ENCODE measurements at places on chromosomes 5 and 9.
A peak's percentile ranks its signal among the peaks of the same experiment; 100 is the strongest.

DNA sequence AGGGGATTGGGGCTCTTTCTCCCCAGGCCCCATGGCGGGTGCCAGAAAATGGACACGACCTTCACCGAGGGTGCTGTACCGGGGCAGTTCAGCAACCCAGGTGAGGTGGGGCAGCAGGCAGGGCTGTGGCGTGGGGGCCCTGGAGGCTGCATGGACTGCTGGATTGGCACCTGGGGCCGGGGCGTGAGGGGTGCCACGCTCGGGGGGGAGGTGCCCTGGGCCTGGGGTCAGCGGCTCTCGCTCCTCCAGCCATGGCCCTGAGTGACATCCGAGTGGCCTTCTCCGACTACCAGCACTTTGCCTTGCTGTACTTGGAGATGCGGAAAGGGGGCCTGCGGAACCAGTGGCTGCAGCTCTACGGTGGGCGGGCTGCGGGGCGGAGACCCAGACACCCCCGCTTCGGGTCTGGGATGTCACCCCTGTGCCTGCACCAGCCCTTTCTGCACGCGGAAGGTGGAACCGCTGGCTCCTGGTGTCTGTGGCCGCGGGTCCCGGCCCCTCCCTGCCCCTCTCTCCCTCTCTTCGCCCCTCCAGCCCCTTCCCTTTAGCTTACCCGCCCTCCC, 1.8 kb downstream of the LCNL1 start:
- DNase-seq: no peak

DNA sequence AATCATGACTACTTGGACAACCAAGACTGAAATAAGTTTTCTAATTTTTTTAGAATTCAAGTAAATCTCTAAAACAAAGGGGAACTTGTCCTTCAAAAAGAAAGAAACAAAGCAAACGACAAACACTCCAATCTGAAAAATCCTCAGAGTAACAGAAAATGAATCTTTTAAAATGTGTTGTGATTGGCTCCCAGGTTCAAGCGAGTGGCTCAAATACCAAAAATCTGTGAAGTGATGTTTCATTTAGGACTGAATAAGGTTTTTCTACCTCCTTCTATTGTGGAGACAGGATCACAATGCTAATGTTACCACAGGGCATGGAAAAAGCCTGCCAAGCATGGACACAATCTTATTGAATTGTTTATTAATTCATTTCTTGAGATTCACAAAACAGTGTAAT, 415.7 kb downstream of the RAB3C start:
- no peak for DNase-seq

GRCh38 chr9:20403346-20403745, 219.0 kb downstream of the MLLT3 start:
- DNase-seq: no peak

- DNase-seq: no peak
Measured at GRCh38 chr5:155954701-155955445, 372.1 kb upstream of the SGCD start.

GRCh38 chr9:70802206-70802605, 319.2 kb downstream of the TRPM3 start:
- no peak for DNase-seq

- no peak for DNase-seq
Measured at GRCh38 chr9:110509792-110510191, 69.7 kb downstream of the SVEP1 start.

DNA sequence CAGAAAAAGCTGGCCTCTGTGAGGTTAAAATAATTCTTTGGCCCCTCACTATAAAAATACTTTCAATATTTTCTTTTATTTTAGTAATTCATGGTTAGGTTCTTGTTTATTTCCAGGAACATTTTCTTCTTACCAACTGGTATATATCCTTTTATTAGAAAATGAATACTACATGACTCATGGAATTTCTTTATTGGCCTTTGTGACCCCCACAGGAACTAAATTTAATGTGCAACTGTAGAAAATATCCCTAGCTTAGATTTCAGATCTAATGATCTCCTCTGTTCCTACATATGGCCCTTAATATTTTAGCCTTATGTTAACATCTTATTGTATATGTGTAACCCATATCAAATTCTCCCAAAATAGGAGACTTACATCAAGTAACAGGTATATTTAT, 429.9 kb downstream of the NR2F1-AS1 start:
- DNase-seq: no peak

DNA sequence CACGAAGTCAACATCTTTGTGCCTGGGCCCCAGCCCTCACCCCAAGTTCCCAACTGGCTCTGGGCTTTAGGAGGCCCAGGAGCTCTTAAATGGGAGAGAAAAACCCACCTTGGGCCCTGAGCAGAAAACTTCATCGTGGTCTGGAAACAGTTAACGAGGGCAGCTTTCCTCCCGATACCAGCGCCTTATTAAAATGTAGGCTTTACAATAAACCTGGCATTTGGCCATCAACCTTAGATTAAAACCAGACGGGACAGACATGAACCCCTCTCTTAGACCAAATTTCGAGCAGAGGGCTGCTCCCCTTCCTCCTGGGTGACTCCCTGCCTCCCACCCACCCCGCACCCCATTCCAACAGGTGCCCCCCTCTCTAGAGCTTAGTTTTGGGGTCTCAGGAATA, 39.4 kb downstream of the PRRX2 start:
- no peak for DNase-seq

DNA sequence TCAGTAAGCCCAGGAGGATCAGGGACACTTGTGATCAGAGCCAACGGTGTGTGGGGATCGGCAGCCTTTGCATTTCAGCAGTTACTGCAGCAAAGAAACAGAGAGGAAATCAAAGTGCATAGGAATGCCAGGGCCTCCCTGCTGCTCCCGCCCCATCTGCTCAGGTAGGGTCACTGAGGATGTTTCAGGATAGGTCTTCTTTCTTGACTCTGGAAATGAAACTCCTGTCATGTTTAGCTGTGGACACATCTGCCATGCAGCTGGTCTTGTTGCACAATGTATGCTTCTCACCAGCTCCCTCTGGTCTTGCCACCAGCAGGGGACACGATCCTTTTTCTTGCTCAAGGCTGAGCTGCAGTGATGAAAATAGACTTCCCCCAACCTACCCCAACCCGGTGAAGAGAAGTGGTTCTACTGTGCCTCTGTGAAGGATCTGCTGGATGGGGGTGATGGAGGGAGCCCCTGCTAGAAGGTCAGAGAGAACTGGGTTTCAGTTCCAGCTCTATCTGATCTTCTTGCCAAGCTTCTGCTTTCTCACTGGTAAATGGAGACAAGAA, 185.2 kb upstream of the KLF4 start:
- DNase-seq: no peak

DNA sequence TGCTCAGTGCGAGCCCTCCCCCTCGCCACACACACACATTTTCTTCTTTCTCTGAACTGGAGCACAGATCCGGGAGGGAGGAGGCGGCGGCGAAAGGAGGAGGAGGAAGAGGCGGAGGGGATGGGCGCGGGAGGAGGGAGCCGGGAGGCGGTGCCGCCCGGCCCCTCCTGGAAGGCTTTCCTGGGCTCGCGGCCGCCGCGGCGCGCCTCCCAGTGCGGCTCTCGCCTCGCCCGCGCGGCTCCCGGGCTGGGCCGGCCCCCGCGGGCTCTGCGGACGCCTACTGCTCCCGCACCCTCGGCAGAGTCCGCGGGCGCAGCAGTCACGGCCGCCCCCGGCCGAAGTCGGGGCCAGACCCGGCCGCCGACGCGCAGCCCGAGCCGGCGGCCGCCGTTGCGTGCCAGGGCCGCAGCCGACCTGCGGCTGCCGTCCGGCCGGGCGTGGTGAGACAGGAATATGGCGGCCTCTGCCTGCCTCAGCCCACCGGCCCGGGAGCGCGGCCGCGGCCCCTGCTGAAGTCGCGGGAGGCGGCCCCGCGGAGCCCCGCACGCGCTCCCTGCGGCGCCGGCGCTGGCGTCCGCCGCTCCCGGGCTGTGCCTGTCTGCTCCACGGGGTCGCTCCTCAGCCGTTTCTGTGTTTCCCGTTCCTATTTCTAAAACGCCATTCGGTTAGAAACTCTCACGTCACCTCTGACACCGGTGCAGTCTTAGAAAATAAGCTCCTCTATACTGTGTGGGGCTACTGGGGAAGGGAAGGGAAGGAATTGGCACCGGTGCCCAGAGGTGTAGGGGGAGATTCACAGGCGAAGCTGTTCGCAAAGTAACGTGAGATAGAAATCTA, 500 bp upstream of the GNAQ start:
- DNase-seq: peak; percentile 33

DNA sequence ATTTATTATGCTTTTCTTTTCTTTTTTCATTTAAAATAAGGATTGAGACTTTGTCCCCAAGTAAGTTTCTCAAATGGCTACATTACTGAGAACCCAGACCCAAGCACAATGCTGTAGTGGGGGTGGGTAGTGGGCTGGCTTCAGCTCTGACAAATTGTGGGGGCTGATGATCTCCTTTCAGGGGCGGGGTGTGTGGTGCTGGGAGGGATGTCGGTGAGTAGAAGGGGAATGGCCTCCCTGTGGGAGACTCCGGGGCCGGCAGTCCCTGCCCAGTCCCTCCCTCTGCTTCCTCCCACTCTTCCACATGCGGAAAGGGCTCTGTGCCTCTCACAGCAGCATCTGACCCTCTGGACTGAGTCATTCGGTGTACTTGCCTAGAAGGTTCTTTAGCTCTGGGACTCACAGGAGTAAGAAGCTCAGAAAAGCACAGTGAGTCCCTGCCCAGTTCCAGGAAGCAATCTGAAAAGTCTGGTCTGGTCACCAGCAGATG, 14.3 kb downstream of the CD180 start:
- DNase-seq: no peak

- DNase-seq: no peak
Measured at GRCh38 chr5:150413176-150413901, 629 bp upstream of the CD74 start.

DNA sequence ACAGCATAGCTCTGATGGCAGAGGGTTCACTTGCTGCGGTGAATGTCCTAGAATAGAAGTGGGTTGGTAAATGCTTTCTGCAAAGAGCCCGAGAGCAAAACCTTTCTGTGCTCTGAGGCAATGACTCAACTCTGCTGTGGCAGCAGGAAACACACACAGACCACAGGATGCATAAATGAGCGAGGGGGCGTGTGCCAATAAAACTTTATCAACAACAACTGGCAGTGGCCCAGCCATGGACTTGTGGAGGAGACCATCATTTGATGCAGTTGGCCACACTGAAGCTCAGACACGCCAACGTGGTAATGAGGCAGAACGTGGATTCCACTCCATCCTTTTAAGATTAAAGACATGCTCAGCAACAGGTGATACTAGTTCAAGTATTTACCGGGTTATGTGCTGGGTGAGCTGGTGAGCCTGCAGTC, 6.8 kb downstream of the MRPL36 start:
- peak; percentile 69 for DNase-seq

DNA sequence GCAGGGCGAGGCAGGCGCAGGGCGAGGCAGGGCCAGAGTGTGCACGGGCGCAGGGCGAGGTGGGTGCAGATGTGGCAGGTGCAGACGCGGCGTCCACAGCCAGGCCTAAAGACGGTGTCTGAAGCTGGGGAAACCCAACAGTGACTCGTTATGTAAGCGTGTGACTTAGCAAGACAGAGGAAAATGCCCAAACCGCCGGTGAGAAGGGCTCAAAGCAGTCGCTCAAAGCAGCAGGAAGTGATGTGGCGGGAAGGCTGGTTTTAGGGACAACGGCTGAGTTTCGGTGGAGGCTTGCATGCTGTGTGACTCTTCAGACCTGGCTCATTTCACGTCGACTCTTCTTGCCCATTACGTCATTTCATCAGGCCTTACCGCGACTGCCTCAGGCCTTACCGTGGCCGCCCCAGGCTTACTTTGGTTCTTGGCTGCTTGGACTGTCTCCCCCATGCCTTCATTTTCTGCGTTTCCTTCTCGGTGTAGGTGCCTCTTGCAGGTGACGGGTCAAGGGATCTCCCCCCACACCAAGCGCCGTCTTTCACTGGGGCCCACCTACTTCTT, 50.5 kb upstream of the EXOC3 start:
- DNase-seq: peak; percentile 76

- DNase-seq: no peak
Measured at GRCh38 chr5:16952968-16953671, 17.0 kb upstream of the MYO10 start.

DNA sequence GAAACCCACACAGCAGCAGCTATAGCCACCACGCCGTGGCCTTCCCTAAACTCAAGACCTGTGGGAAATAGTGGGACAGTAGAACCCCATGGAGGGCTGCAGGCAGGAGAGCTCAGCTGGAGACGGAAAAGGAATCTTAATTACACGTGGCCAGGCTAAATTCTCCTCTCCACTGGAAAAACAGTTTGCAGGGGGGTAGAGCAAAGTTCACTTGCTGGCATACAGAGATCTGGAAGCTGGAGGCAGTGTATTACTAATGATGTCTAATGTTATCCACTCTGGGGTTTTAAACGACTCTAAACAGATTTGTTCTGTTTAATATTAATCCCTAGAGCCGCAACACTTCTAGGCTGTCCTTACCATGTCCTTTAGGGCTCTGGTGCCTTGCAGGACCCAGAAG, 257.1 kb downstream of the SAXO1 start:
- no peak for DNase-seq

DNA sequence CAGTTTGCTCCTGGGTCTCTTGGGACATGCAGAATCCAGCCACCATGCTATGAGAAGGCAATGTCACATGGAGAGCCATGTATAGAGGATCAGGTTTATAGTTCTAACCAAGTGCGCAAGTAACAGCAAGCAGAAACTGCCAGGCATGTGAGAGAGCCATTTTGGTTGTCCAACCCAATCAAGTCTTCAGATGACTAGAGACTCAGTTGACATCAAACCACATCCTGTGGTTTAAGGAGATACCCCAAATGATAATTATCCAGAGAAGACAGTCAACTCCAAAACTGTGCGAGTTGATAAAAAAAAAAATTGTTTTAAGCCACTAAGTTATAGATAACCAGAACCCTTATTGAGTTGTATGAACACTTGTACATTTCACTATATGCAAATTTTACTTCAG, 40.2 kb downstream of the TMEM232 start:
- no peak for DNase-seq

GRCh38 chr9:113533335-113534225, 70.1 kb downstream of the RGS3 start:
- no peak for DNase-seq
